ENCODE measurements at places on chromosomes 1 and 21. TPM values are rescaled to one million over a fixed set of nuclear protein-coding genes. Genes with fewer than 3 reads are reported as not detected.

GRCh38 chr1:205849619-205850355, at the start of gene PM20D1:
Gene PM20D1 (minus strand): TSS chr1:205850132. CDS start chr1:205850072, 60 bp downstream.
- peaks cover 4% of the 10 kb centered on the region for H3K27me3 ChIP-seq
- H3K4me3 ChIP-seq = peak within 1 kb of the TSS; percentile 93
- no peaks in the 10 kb centered on the region for H3K4me1 ChIP-seq
- no peaks in the 10 kb centered on the region for H3K36me3 ChIP-seq

DNA sequence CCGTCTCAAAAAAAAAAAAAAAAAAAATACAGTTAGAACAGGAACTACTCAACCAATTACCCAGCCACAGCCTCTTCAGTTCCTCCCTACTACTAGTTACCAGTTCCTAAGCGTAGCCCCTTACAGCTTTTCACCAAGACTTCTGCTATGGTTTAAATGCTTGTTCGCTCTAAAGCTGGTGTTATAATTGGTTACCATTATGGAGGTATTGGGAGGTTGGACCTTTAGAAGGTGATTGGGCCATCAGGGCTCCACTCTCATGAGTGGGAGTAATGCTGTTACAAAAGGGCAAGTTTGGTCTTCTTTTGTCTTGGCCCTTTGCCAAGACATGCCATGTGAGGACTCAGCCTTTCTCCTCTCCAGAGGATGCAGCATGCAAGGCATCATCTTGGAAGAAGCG, 3.0 kb upstream of the SMPDL3B start:
- no peaks in the 10 kb centered on the region for H3K36me3 ChIP-seq
- peaks cover 6% of the 10 kb centered on the region for H3K4me1 ChIP-seq
- no peak overlapping the region for H3K27ac ChIP-seq
- H3K27me3 ChIP-seq = peaks cover 3% of the 10 kb centered on the region
- H3K4me3 ChIP-seq = no peak overlapping the region

DNA sequence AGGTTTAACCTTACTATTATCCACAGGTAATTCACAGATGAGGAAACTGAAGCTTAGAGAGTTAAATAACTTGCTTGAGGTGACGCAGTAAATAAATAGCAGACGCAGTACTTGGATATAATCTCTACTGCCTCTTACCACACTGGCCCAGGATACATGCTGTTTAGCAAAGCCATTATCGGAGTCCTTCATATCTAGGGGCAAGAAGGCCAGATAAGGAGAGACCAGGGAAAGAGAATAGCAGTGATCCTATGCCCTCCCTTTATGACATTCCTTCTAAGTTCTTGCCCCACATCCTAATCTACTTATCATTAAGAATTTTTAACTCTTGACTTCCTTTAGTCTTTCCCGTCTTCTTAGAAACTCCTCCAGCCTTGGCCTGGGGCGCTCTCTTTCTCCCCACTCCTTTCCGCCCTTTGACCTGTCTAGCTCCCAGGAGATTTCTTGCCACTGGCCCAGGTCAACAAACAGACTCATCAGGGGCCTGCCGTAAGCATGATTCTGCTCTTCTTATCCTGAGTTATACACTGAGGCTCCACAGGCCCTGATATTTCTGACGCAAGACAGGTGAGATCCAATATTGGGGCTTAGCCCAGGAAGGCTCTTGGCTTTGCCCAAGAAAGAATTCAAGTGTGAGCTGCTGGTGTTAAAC, 11.4 kb upstream of the SLAMF1 start:
- H3K4me1 ChIP-seq = no peaks in the 10 kb centered on the region
- no peaks in the 10 kb centered on the region for H3K36me3 ChIP-seq
- H3K4me3 ChIP-seq = no peak overlapping the region

The KRTAP19-4 gene
- total RNA-seq = not detected
